ENCODE measurements at places on chromosomes 5 and 9.
A peak's percentile ranks its signal among the peaks of the same experiment; 100 is the strongest.

DNA sequence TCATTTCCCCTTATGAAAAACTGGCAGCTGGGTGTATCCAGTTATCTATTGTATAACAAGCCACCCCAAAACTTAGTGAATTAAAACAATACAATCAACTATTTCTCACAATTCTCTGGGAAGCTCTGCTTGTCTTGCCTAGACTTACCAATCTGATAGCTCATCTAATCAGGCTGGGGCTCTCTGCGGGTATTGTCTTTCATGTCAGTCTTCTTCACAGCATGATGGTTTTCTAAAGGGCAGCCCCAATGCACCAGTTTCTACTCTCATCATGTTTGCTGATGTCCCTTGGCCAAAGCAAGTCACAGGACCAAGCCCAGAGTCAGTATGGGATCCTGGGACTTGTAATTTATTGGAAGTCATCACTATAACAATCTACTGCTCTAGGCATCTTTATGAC lies 433.5 kb downstream of the KIAA0825 start:
- DNase-seq = no peak

DNA sequence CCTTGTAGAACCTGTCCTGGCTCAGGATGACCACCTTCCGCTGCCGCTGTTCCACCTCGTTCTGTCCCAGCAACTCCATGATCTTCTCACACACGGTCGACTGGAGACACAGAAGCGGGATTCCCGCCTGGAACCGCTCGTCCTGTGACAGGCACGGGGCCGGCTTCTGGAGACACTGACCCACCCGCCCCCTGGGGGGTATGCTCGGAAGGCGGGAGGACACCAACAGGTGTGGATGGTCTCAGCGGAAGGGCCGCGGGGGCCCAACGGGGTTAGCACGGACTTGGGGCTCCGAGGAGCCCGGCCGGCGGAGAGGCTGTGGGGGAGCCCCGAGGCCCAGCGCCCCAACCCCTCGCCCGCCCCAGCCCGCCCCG lies 530 bp downstream of the UCK1 start:
- DNase-seq = peak; percentile 23

DNA sequence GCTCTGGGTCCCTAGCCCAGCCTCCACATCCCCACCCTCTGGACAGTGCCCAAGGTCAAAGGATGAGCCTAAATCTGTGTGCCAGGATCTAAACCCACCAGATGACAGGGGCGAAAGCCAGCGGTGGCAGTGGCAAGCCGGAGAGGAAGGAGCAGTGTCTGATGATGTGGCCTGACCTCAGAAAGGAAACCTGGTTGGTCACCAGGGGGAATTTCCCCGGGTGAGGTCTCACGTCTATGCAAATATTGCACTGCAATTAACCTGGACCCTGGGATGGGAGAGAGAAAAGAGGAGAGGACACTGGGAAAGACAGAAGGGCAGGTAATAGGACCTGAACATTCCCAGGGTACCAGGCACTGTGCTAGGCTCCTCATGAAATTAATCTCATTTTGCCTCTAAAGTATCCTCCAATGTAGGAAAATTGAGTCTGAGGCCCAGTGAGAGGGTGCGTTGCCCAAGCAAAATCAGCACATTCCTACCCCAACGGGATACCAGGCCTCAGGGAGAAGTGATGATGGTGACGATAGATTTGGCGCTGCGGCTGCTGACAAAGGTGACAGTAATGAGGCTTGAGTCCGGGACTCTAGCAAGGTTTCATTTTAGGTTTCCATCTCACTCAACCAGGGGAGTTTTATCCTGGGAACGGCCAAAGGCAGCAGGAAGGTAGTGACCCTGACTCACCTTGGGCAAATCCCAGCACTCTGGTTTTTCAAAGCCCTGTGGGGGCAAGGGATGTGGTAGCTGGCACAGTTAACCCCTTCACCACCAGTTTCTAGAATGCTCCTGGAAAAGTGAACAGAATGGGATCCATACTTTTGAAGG lies 13.4 kb upstream of the TNIP1 start:
- peak; percentile 10 for DNase-seq

- no peak for DNase-seq
These were observed 30.0 kb upstream of the GSN start for GRCh38 chr9:121237916-121238315.

DNA sequence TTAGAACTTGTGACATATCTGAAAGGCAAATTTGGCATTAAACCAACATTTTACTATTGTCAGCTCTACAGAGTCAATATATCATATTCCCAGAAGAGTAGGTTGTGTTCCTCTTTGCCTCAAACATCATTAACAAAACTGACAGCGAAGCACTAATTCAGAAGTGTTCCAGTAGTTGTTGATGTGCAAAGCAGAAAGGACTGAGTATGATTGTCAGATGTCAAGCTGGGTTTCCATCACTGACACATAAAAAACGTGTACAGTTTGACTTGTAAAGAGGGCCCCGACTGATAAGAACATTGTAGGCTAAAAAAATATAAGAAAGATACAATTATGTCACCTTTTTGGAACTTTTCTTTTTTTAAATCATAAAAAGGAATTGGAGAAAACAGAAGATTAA lies 101.5 kb upstream of the ZNF608 start:
- DNase-seq = no peak

- no peak for DNase-seq
These were observed 1656.5 kb downstream of the EFNA5 start for GRCh38 chr5:106014262-106014661.

- no peak for DNase-seq
These were observed 223.4 kb upstream of the FAM174A start for GRCh38 chr5:100311806-100312205.

GRCh38 chr5:157266286-157267007 lies 524 bp downstream of the CYFIP2 start:
- DNase-seq = no peak

- DNase-seq = no peak
These were observed 9.2 kb upstream of the EGFL7 start for GRCh38 chr9:136653323-136654079.

GRCh38 chr9:137128862-137129455 lies 10.0 kb upstream of the GRIN1 start:
- no peak for DNase-seq

GRCh38 chr5:15844253-15844652 lies 335.3 kb downstream of the MARCHF11 start:
- DNase-seq = no peak

- DNase-seq = no peak
These were observed 29.4 kb downstream of the GSN start for GRCh38 chr9:121297389-121297788.

DNA sequence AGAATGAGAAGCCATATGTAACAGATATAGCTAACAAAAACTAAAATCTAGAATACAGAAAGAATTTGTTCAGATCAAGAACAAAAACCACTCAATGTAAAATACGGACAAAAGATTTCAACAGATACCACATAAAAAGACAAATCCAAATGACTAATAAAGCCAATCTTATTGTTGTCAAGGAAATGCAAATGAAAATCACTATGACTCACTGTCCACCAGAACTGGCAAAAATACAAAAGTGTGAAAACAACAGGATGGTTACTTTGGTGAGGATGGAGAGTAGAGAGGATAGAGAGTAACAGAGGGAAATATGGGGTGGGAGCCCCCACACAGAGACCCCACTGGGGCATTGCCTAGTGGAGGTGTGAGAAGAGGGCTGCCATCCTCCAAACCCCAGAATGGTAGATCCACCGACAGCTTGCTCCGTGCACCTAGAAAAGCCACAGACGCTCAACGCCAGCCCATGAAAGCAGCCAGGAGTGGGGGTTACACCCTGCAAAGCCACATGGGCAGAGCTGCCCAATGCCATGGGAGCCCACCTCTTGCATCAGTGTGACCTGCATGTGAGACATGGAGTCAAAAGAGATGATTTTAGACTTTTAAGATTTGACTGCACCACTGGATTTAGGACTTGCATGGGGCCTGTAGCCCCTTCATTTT lies 15.2 kb upstream of the RHOBTB3 start:
- peak; percentile 86 for DNase-seq

DNA sequence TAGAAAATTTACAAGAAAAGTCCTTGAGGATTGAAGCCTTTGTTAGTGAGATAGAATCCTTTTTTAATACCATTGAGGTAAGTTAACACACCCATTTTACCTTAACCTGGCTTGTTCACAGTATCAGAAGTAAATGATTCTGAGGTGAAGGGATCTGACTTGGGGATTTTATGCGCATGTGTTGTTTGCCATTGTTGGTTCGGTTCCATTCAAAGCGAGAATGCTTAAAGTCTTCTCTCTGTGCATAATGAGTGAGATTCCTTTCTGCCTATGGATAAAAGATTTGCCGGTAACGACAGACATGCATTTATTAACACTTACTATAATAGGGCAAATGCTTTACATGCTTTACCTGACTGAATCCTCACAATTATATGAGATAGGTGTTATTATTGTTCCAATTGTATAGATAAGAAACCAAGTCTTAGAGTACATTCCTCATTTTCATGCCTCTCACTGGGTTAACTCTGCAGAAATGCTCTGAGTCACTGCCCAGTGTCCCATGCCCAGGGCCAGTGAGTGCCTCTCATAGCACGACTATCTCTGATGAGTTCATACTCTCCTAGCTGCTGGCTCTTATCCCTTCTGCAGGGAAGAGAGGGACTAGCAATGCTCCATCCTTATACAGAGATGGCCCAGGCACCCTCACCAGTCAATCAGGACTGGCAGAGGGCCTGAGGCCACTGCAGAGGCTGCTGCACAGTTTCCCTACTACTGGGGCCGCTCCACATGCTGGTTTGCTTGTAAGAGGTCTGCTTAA lies 54.4 kb downstream of the CMYA5 start:
- DNase-seq = no peak

DNA sequence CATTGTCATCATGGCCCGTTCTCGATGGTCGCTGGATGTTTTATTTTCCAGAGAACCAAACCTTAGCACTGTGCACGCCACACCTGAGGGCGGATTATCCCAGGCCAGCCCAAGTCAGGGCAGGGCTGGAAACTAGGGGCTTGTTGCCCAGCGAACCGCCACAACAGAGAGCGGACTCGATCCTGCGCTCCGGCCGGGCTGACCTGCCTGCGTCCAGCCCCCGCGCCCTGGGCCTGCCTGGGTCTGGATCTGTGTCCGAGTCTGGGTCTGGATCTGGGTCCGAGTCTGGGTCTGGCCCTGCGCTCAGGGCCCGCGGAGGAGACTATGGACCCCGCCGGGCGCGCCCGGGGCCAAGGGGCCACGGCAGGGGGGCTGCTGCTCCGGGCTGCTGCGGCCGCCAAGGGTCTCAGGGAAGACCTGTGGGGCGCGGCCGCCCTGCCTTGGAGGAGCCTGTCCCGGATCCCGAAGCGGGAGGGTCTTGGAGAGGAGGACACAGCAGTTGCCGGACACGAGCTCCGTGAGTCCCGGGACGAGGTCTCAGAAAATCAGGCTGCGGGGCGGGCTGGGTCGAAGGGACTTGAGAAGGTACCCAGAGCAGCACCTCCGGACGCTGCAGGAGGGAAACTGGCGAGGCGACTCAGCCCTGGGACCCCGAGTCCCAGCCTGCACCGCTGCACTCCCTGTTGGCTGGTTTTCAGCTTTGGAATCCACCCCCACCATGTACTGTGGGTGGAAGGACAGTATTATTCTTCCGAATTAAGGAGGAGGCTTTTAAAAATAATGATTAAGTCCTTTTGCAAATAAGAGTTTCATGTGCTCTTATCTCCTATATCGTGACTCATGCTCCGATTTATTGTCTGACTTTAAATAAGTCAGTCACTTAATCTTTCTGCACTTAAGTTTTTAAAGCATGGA lies at the start of gene ANKDD1B:
Gene ANKDD1B, plus strand, starts transcription at position 143 of the 915 bp plus-strand sequence. Its CDS starts 182 bp downstream, at position 325.
- peak; percentile 25 for DNase-seq

GRCh38 chr5:82259172-82259800 lies 18.9 kb downstream of the RPS23 start:
- DNase-seq = peak; percentile 15

DNA sequence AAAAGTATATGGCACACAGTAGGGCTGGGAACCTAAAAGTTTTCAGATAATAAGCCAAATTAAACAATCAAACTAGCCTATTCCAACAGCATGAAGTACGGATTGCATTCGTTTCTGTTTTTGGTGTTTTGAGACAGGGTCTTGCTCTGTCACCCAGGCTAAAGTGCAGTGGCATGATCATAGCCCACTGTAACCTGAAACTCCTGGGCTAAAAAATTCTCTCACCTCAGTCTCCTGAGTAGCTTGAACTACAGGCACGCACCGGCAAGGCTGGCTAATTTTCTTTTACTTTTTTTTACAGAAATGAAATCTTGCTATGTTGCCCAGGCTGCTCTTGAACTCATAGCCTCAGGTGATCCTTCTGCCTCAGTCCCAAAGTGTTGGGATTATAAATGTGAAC lies 5.2 kb downstream of the RFX3 start:
- DNase-seq = no peak

GRCh38 chr5:33343676-33344327 lies 97.0 kb upstream of the TARS1 start:
- peak; percentile 89 for DNase-seq

GRCh38 chr9:88425538-88425950 lies 37.3 kb downstream of the SPIN1 start:
- DNase-seq = peak; percentile 38

- no peak for DNase-seq
These were observed 17.6 kb upstream of the NDST1 start for GRCh38 chr5:150490296-150490669.

DNA sequence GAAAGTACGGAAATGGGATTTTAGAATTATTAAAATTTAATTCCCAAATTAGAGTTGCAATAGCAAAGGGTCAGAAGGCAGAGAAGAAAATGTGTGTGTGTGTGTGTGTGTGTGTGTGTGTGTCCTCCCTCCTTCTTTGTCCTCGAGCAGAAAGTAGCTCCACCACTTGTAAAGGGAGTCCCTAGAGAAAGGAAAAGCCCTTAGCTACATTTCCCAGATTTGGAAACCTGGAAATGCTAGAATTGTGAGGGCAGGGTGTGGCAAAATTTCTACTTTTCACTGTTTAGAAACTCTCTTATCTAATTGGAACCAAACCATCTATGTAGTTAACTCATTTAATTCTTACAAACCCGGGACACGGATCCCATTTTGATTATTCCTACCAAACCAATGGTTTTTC lies 33.2 kb upstream of the LIFR start:
- DNase-seq = no peak

GRCh38 chr9:109507421-109507838 lies 9.3 kb upstream of the PTPN3 start:
- peak; percentile 24 for DNase-seq

GRCh38 chr9:100083448-100084127 lies 15.2 kb downstream of the ERP44 start:
- no peak for DNase-seq

DNA sequence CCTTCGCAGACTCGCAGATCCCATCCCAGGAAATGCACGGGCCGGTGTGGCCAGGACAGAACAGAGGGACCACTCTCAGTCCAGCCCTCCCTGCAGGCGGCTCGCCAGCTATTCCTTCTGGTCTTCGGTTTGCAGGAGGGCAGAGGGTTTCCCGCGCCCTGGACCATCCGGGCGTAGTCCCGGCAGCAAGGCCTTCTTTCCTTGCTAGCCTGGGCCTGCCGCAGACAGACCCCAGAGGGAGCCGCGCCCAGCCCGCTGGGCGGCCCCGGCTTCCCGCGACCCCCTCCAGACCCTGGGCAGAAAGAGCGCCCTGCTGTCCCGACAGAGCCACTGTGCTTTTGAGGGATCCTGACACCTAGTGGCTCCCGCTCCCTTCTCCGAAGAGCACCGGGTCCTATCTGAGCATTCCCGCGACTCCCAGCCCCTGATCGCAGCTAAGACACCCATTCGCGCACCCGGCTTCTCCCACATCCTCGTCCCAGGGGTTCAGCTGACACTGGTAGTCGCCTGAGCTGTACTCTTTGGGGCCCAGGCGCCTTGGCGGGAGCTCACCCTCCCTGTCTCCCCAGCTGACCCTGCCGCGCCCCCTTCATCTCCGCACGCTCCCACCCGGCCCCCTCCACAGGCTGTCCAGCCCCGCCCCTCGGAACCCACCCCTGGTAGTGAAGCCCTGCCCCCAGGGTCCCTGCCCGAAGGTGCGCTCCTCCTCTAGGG lies 1.1 kb downstream of the CFAP90 start:
- DNase-seq = no peak
